ENCODE measurements at places on chromosomes 1 and 21. TPM values are rescaled to one million over a fixed set of nuclear protein-coding genes. Genes with fewer than 3 reads are reported as not detected.

- no peak for DNase-seq
Measured at GRCh38 chr1:61752921-61753389, 10.7 kb downstream of the PATJ start.

DNA sequence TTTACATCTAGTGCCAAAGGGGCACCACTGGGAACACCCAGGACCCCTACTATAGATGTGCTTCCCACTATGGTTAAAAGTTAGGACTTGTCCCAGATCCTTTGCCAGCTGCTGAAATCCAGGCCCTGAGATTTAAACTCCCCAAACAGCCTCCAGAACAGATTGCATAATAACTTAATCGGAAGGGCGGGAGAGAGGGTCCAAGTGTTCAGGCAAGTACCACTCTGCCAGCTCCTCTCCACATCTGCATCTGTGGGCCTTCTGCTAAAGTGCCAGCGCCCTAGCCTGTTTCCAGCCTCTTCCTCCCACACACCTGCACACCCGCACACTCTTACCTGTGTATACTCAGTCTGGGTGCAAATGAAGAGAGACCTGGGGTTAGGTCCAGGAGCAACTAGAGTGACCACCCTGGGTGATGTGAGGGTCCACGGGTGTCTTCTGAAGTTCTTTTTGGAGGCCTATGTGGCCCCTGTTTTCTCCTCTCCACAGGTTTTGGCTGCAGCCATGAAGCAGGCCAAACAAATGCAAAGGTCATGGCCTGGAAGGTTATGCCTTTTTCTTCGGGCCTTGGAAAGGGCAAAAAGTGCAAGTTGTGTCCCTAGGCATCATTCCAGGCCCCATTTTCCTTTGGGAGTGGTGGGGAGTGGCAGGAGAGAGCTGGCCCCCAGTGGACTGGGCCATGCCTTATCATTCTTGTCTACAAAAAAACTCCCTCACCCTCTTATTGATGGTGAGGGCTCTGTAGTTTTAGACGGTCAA lies 29.3 kb downstream of the KIRREL1 start:
- no peak for DNase-seq

GRCh38 chr1:151352021-151352718 lies 5.1 kb upstream of the RFX5 start:
- no peak for DNase-seq

IGSF3 gene
- 5.2 TPM for total RNA-seq

DNA sequence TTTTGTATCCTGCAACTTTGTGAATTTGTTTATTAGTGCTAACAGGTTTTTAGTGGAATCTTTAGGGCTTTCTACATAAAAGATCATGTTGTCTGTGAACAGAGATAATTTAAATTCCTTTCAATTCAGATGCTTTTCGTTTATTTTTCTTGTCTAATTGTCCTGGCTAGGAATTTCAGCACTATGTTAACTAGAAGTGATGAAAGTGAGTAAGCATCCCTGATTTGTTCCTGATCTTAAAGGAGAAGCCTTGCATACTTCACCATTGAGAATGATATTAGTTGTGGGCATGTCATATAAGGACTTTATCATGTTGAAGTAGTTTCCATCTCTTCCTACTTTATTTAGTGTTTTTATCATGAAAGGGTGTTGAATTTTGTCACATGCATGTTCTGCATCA lies 23.6 kb upstream of the TRIM67 start:
- DNase-seq: no peak

- no peak for DNase-seq
Measured at GRCh38 chr21:45465105-45465504, 60.1 kb downstream of the COL18A1 start.

TRMT1L gene
- total RNA-seq: 20.6 TPM

DNA sequence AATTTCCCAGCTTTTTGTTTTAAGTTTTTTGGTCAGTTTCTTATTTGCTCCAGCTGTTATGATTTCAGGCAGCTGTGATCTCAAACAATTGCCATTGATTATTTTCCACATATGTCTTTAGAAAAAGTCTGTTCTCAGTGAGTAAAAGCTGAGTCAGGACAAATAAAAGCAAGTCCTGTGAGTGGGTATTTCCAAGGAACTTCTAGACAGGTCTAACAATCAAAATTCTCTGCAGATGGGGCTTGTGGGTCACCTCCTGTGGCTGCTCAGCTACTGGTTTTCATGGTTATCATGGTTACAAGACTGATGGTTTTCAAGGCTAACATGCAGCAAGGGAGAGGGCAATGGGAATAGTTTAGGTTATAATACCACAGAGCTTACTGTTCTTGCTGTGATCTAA lies 585.7 kb downstream of the LMO4 start:
- no peak for DNase-seq
